H1 (cell line): ENCODE measurements at places on chromosomes 1 and 21. TPM values are rescaled to one million over a fixed set of nuclear protein-coding genes. Genes with fewer than 3 reads are reported as not detected.

CEP104 gene
- 38.0 and 43.9 TPM in 2 replicates for total RNA-seq

CD84 gene
- not detected in 2 replicates for total RNA-seq

DAB1 gene
- 9.9 and 11.8 TPM in 2 replicates for total RNA-seq

- DNase-seq, result no peak
These were observed 11.4 kb upstream of the BCAR3 start for GRCh38 chr1:93692983-93693591.

DNA sequence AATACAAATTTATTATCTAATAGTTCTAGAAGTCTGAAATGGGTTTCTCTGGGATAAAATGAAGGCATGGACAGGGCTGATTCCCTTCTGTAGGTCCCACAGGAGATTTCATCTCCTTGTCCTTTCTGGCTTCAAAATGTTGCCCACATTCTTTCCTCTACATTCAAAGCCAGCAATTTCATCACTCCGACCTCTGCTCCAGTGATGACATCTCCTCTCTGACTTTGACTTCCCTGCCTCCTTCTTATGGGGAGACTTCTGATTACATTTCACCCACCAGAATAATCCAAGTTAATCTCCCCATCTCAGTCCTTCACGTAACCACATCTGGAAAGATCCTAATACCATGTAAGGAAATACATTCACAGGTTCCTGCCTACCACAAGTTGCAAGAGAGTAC is 358.0 kb upstream of the C1orf87 start:
- no peak for DNase-seq

- no peak for DNase-seq
These were observed 5.2 kb upstream of the C2CD2 start for GRCh38 chr21:41958886-41959563.

C1orf87 gene
- 0.29 and 0.41 TPM in 2 replicates for total RNA-seq

DNA sequence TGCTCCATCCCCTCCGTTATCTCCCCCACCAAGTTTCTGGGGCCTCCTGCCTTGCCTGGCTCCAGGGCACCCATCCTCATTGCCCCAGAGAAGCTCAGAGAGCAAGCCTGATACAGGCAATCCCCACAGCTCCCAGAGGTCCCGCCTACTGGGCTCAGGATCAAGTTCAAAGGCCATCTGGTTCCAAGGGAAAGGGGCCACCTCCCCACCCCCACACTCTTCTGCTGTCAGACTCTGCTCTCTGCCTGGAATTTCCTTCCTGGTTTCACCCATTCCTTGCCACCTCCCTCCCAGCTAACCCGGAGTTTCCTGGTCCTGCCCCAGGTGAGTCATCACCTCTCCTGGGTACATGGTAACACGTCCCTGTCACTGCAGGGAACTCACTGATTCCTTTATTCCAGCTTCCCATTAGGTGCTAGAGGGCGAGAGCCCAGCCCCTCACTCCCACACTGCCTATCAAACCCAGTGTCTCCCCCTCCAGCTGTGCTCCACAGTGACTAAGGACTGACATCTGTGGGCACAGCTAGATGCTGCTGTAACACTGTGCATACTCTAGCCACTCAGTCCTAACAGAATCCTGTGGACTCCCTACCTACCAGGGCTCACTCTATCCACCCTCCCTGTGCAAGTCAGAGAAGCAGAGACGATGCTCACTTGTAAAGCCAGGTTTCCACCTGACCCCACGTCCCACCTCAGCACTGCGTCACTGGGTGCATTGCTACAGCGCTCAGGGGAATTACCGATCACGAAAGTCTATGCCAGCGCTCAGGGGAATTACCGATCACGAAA is 21.8 kb downstream of the RSPH1 start:
- DNase-seq, result no peak

CENPF gene
- 170 and 175 TPM in 2 replicates for total RNA-seq

DNA sequence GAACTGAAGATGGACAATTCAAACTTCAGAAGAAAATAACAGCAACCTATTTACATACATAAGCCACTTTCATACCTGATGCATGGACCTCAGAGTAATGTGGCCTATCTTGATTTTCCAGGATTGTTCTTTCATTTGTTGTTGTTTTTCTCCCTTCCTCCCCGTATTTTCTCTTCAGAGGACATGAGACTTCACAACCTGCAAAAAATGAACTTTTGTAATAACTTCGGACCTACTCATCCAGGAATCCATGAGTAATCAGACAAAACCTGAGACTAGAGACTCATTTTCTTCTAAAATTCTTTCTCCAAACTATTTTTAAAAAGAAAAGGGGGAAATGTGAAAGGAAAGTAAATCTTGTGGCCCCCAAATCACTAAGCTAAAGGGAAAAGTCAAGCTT is 17.6 kb upstream of the PLA2G5 start:
- no peak for DNase-seq

GRCh38 chr1:202860744-202861419 is 28.1 kb downstream of the RABIF start:
- DNase-seq, result peak; percentile 85

PLA2G2F gene
- total RNA-seq, result not detected in 2 replicates

GRCh38 chr1:185566995-185567394 is 167.2 kb upstream of the HMCN1 start:
- no peak for DNase-seq

DNA sequence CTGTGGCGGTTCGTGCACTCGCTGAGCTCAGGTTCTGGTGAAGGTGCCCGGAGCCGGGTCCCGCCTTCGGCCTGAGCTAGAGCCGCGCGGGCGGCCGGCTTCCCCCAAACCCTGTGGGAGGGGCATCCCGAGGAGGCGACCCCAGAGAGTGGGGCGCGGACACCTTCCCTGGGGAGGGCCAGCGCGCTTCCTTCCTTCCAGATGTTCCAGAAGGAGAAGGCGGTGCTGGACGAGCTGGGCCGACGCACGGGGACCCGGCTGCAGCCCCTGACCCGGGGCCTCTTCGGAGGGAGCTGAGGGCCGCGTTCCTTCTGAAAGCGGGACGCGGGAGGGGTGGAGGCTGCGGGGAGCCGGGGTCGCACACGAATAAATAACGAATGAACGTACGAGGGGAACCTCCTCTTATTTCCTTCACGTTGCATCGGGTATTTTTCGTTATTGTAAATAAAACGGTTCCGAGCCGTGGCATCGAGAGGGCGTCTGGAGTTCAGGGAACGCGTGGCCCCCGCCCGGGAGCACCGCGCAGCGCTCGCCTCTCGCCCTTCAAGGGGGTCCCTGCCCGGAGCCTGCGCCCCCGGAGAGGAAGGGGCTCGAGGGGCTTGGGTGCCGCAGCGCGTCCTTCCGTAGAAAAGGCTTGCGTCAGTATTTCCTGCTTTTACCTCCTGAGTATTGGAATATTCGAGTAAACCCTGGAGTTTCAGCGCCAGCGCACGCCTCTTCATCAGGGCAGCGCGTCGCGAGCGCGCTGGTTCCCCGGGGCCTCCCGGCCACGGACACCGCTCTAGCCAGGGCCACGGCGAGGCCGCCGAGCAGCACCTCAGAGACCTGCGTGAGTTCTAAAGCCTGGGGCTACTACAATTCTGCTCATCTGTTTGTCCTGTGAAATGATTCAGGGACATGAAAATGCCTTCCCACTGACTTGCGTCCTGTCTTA is 11.5 kb downstream of the YBEY start:
- DNase-seq, result no peak

- DNase-seq, result no peak
These were observed 46.0 kb upstream of the SLC19A1 start for GRCh38 chr21:45588086-45588825.

DNA sequence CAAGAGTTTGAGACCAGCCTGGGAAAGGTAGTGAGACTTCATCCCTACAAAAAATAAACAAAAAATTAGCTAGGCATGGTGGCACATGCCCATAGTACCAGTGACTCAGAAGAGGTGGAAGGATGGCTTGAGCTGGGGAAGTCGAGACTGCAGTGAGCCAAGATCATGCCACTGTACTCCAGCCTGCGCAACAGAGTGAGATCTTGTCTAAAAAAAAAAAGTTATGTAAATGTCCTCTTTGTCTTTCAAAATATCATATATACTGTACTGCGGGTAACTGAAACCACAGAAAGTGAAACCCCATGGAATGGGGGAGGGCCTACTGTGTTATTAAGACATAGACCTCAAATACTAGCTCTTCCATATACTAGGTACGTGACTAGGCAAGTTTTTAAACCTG is 20.8 kb downstream of the ACADM start:
- no peak for DNase-seq

SAMD13 gene
- 1.8 and 2.3 TPM in 2 replicates for total RNA-seq

DNA sequence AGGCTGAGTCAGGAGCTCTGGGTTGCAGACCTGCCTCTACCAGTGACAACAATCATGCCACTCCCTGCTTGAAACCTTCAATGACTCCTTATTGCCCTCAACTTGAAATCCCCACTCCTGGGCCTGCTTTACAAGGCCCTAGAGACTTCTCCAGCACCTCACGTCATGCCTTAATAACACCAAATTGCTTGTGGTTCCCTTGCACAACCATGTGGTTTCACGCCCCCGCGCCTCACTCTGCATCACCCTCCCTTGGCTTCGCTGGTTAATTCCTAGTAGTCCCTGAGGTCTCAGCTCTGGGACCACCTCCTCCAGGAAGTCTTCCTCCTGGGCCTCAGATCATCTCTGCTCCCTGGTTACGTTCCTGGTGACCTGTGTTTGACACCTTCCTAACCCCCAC is 33.0 kb downstream of the EPHA2 start:
- DNase-seq, result no peak

- no peak for DNase-seq
These were observed 2.8 kb upstream of the ECE1 start for GRCh38 chr1:21292984-21293536.

CRNN gene
- not detected in 2 replicates for total RNA-seq

DNA sequence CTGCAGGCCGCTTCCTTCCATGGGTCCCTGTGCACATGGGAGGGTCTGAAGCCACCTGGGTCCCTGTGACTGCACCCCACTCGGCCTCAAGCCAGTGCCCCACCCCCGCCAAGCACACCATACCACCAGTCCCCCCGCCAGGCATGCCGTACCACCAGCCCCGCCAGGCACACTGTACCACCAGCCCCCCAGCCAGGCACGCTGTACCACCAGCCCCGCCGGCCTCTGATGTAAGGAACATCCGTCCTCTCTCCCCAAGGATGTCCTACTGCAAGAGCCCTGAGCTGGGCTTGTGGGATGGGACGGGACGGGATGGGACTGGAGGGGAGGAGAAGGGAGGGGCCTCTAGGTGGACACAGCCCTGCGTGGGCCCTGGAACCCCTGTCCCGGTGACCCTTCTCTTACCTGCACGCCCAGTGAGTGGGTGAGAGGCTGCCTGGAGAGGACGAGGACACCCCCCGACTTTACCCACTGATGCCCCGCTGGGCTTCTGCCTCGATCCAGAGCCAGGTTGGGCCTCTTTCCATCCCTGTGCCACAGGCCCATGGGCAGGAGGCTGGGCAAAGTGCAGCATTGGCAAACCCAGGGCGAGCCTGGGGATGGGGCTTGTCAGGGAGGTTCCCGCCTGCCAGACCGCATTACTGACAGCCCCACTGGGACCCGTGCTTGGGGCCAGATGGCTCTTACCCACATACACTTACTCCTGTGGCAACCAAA is 40.8 kb upstream of the COL6A1 start:
- no peak for DNase-seq

DNA sequence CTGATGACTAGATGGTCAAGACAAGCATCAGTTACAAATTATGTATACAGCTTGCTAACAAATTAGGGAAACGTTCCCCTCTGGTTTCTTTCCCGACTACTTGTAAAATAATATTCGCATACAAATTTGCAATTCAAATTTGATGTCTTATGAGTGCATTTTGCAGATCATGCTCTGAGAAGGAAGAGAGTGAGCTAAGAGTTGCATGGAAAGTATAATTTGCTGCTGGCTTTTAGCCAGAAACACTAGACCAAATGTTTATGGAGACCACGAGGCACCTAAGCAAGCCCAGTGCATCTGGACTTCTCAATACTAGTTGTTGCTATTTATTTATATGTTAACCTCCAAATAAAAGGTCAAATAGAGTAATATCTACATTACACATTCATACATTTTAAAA is 216.0 kb downstream of the SMYD3 start:
- no peak for DNase-seq

DNA sequence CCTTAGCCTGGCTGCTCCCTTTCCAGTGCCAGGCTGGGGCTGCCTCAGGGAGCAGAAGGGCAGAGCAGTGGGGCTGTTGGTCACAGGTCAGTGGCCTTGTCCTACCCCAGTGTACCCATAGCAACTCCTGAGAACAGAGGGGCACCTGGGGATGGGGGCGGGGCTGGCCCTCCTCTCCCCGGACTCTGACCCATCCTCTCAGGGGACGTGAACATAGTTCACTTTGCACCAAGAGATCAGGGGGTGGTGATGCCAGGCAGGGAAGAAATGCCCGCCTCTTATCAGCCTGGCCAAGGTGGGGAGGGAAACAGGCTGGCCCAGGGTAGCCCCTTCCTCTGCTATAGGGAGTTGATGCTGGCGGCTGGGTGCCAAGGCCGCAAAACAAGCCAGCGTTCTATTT is 4.9 kb downstream of the ETNK2 start:
- no peak for DNase-seq

KCNJ9 gene
- total RNA-seq, result 0.08 and 0.13 TPM in 2 replicates

FBXO44 gene
- 27.2 and 29.2 TPM in 2 replicates for total RNA-seq

MXRA8 gene
- 10.0 and 10.5 TPM in 2 replicates for total RNA-seq

DNA sequence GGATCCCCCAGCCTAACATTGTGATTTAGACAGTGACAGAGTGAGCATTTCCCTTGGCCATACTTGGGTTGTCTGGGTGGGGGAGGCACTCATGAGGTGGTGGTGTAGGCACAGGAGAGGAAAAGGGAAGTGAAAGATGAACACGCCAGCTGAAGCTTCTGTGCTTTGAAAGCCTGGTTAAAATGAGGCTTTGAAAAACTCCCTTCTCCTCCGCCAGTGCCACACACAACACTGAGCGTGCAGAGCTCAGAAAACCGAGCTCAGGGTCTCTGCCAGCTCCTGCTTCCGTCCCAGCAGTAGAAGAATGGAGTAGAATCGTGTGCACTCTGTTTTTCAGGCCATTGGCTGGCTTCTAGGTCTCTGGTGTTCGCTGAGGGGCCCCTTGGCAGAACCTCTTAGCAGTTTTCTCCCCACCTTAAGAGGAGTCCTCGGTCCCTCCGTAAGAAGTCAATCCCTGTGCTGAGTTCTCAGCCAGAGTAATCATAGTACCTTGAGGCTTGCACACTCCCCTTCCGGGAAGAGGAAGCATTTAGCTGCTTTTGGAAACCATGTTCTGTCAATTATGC is 12.9 kb downstream of the PLEKHM2 start:
- DNase-seq, result no peak

HUNK gene
- total RNA-seq, result 10.2 and 16.7 TPM in 2 replicates

LGR6 gene
- 0.50 and 1.1 TPM in 2 replicates for total RNA-seq

- no peak for DNase-seq
These were observed 45.9 kb downstream of the PLXNA2 start for GRCh38 chr1:208198236-208198635.

FLG2 gene
- not detected in 2 replicates for total RNA-seq

- no peak for DNase-seq
These were observed 4.1 kb downstream of the NUAK2 start for GRCh38 chr1:205317311-205317917.

GRCh38 chr1:206427291-206427690 is 43.0 kb upstream of the IKBKE start:
- DNase-seq, result no peak

TNFRSF18 gene
- 0.92 and 1.5 TPM in 2 replicates for total RNA-seq

CFHR1 gene
- not detected in 2 replicates for total RNA-seq
